ENCODE measurements at places on chromosomes 3 and 15. TPM values are rescaled to one million over a fixed set of nuclear protein-coding genes. Genes with fewer than 3 reads are reported as not detected.

- no peak for DNase-seq
These were observed 2.8 kb downstream of the FNDC3B start for GRCh38 chr3:172042136-172042662.

DNA sequence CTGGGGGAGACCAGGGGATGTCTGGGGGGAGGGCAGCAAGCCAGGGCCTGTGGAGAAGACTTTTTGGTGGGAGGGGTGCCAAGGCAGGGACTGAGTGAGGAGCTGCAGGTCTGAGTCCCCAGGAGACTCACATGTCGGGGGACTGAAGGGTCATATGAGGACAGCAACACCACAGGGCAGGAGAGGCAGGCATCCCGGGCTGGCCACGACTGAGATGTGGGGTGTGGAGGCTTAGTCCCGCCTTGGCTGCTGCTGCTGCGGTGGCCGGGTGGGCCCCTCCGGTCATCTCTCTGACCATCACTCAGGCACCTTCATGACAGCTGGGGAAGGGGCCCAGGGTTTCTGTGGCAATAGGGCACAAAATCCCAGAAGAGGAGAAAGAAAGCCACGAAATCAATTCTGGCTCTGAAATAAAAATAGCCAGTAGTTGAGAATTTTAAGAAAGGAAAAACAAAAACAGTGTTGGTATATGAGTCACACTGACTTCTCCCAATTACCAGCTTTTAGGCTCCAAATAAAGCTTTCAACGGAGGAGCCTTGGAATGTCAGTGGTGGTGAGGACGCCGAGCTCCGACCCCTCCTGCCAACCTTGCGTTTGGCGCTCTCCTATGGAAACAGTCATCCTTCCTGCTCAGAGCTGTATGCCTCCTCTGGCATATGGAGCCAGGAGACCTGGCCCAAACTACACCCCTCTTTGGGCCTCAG lies 52.9 kb upstream of the ITGA11 start:
- DNase-seq = peak; percentile 64

DNA sequence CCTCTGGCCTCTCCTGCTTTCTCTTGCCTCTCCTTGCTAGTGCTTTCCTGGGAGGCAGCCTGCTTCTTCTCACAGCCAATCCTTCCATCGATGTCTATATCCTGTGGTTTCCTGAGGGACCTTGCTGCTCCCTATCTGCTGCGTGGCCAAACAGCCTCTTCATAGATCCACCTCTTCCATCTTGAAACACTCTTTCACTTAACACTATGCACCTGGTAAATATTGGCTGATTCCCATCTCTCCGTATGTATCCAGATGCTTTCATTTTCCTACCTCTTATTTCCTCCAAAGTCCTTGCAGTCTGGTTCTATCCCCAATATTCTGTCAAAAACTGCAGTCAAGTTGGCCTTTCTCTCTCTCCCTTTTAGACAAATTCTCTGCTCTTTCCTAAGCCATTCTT lies 205.2 kb upstream of the CFAP20DC start:
- no peak for DNase-seq

GRCh38 chr3:148631124-148631903 lies 66.4 kb upstream of the AGTR1 start:
- DNase-seq = no peak

GRCh38 chr3:36394176-36394575 lies 13.9 kb downstream of the STAC start:
- DNase-seq = no peak

- no peak for DNase-seq
These were observed 58.0 kb upstream of the FOXB1 start for GRCh38 chr15:59946084-59946483.

- DNase-seq = no peak
These were observed 6.1 kb downstream of the PLCB2 start for GRCh38 chr15:40301467-40302179.

DNA sequence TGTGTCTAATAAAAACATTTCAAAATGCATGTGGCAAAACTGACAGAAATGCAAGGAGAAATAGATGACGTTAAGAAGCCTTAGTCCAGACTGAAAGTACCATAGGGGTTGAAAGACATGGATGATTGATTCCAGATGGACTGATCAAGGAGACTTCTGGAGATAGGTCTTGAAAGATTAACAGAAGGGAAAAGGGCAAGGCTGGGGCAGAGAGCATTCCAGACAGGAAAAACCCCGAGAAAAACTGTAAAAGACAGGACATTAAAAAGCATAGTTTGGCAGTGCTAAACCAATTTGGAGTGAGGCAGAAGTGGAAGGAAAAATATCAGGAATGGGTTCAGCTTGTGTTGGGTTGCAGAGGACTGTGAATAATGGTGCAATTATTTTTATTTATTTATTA lies 375.2 kb upstream of the SGO1 start:
- no peak for DNase-seq

- DNase-seq = no peak
These were observed 3.2 kb upstream of the SENP2 start for GRCh38 chr3:185582871-185583270.

GRCh38 chr15:97893967-97894366 lies 66.5 kb upstream of the ARRDC4 start:
- DNase-seq = peak; percentile 10

GRCh38 chr3:24343084-24343783 lies 151.4 kb downstream of the THRB start:
- peak; percentile 94 for DNase-seq

- no peak for DNase-seq
These were observed 95.9 kb upstream of the TNIK start for GRCh38 chr3:171556148-171556547.

DNA sequence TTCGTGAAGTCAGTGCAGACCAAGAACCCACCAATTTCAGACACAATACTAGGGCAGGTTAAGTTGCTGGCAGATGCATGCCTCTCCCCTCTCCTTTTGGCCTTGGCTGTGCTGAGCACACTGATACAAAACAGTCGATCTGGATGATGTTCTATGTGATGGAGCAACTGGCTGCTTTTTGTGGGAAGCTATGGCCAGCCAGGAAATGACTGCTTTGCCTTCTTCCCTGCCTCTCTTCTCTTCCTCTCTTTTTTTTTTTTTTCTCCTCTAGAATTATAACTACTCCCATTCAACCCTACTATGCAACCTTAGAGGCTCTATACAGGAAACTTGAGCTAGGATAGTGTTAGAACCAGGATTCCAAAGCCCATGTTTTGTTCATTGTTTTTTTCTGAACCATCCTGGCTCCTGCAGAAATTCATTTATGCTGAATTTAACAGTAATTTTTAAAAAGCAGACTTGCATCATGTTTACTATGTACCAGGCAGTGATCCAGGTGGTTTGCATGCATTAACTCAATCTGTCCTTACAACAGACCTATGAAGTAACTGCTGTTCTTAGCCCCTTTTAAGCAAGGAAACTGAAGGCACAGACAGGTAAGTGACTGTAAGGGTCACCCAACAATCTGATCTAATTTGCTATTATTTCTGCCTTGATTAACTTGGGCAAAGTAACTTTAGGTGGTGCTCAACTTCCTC lies 62.9 kb downstream of the PLD1 start:
- DNase-seq = no peak

- DNase-seq = no peak
These were observed 136.1 kb downstream of the ADAMTS17 start for GRCh38 chr15:100205549-100206295.

- DNase-seq = no peak
These were observed 18.2 kb downstream of the IDH2 start for GRCh38 chr15:90083954-90084607.

GRCh38 chr3:39383045-39383880 lies at the start of gene SLC25A38:
SLC25A38 (plus strand) TSS chr3:39383370; CDS start chr3:39383725, 355 bp downstream.
- DNase-seq = peak; percentile 86

- no peak for DNase-seq
These were observed 38.1 kb downstream of the FOXL2 start for GRCh38 chr3:138908846-138909245.

DNA sequence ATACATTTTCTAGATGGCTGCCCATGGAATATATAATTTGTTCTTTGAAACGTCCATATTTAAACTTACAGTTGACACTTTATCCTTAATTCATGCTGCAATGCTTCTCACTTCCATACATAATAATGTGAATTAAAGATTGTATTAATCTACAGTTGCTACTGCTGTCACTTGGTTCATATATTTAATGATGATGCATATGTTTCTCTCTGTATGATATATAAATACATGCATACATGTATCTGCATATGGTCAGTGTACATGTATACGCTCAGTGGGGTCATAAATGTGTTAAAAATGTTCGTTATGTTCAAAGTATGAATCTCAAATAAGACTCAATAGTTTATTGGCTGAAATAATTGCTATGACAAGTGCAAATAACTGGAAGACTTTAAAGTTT lies 382.5 kb downstream of the NLGN1 start:
- no peak for DNase-seq

DNA sequence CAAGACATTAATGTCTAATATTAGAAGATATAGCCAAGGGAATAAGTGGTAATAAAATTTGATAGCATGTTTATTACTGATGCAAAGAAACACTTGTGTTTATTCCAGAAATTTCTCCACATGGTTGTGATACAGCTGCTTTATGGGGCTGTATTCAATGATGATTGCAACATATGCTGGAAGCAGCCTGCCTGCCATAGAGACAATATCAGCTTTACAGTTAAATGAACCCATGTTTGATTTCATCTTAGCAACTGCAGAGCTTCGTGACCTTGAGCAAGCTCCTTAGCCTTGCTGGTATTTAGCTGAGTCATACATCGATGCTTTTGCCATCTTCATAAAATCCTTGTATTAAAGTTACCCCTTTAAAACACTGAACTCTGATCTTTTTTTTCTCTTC lies 168.1 kb upstream of the STAC start:
- DNase-seq = peak; percentile 35

GRCh38 chr3:78277220-78277619 lies 1237.3 kb downstream of the ROBO2 start:
- DNase-seq = no peak

GRCh38 chr3:127074900-127075360 lies 92.0 kb downstream of the PLXNA1 start:
- DNase-seq = peak; percentile 94

GRCh38 chr3:124610130-124610529 lies 120.1 kb upstream of the UMPS start:
- no peak for DNase-seq

DNA sequence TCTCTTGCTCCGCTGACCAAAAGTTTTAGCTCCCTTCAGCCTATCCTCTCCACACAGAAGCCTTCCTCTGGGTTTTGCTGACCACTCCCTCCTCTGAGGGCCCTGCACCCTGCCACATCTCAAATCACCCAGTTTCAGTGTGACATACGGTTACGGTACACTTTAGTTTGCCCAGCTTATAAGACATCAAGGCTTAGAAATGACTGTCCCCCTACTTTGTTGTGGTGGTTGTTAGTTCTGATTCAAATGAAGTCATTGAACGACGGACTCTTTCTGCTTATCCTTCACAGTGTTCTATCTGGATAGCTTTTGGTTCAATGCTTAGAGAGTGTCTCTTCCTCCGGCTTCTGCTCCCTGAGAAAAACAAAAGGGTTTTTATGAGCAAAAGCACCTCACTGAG lies 68.0 kb upstream of the NDUFB4 start:
- DNase-seq = no peak

DNA sequence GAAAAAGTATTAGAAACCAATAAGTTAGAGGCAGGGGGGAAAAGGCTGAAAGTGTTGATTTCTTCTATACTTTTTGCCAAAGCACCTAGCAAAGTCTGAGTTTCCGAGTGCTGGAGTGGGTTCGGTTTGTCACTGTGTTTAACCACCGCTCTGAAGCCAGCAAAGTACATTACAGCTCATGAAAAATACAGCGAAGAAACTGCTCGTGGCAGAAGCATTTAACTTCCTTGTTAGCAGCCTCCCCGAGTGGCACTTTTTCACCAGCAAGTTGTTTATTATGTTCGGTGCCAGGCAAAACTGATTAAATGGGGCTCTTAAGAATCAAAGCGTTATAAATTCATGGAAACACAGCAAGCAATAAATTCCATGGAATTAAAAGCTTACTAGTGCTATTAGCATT lies 313.6 kb downstream of the FOXP1 start:
- no peak for DNase-seq

The PTH1R gene
- total RNA-seq = 2.6 TPM

The FGD5 gene
- not detected for total RNA-seq

The STX19 gene
- not detected for total RNA-seq

The RCCD1 gene
- total RNA-seq = 14.0 TPM

The ISLR gene
- not detected for total RNA-seq

The NTRK3 gene
- total RNA-seq = 0.10 TPM

The COLQ gene
- 0.27 TPM for total RNA-seq

The MYO5C gene
- total RNA-seq = not detected

The SLC2A2 gene
- not detected for total RNA-seq

The PDE8A gene
- 25.1 TPM for total RNA-seq

The TMEM212 gene
- total RNA-seq = not detected

The FRMD5 gene
- total RNA-seq = 28.1 TPM

Data from HT1080 (cell line).